ENCODE measurements at places on chromosomes 16 and 17.

GRCh38 chr17:39099663-39100286, 51.7 kb downstream of the PLXDC1 start:
- DNase-seq: no peak

DNA sequence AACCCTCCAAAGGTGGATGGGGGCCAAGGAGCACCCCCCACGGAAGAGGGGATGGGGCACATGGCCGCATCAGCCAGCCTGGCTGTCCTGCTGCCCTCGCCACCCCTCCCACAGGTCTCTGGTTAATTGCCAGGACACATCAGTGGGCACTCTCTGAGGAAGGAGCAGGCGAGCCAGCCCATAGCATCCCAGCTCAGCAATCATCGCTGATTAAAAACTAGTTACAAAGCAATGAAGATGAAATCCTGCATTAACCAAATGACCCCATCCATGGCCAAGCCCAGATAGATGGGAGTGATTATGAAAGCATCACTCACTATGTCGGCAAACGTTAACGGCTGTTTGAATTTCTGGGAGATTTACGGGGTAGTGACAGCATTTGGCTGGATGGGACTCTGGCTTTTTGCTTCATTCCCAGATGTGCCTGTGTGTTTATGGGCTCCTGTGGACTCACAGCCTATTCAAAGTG, 45.3 kb downstream of the CCDC182 start:
- DNase-seq: no peak

DNA sequence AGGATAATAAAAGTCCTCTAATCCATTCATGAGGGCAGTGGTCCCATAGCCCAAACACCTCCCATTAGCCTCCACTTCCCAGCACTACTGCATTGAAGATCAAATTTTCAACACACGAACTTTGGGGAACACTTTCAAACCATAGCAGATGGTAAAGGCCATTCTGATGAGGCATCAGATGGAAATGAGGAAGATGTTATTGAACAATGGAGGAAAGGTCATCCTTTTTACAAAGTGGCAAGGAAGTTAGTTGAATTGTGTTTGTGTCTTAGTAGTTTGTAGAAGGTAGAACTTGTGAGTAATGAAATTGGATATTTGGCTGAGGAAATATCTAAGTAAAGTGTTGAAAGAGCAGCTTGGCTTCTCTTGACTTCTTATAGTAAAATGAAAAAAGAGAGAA, 93.3 kb upstream of the NLRP1 start:
- DNase-seq: no peak

DNA sequence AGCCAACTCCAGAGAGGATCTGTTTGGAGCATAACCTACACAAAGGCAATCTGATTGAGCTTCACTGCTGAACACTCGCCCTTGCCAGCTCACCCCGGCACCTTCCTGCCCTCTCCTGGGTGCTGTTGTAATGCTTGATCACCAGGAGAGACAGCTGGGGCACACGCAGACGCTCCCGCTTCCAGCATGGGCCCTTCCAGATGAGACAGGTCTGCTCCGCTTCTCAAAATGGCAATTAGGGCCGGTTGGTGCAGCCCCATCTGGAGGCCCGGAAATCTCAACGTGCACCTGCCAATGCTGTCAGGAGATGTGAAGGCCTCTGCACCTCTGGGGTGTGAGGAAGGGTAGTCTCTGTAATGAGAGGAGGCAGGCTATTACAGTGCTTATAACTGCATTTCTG, 206.1 kb downstream of the ABCC12 start:
- no peak for DNase-seq

- DNase-seq: no peak
Measured at GRCh38 chr17:29179232-29180033, 765 bp downstream of the MYO18A start.

GRCh38 chr16:1834096-1834495, 7.1 kb downstream of the FAHD1 start:
- no peak for DNase-seq

DNA sequence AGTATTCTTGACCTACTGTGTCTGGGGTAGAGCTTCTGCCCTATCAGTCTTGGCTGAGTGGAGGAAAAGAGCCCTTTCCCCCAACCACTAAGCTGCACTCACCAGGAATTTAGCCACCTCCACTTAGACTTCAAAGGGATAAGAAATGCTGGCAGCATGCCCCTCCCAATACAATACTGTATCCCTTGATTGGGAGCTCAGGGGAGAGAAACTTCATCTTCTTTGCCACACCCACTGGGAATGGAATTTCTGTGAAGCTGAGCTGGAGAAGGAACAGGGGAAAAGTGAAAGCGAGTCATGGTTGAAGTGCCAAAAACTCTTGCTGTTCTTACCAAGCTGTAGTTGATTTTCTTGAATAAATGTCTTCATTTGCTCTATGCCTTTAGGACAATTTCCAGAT, 68.8 kb downstream of the CEP112 start:
- DNase-seq: no peak
